ENCODE measurements at places on chromosomes 2 and 18.

DNA sequence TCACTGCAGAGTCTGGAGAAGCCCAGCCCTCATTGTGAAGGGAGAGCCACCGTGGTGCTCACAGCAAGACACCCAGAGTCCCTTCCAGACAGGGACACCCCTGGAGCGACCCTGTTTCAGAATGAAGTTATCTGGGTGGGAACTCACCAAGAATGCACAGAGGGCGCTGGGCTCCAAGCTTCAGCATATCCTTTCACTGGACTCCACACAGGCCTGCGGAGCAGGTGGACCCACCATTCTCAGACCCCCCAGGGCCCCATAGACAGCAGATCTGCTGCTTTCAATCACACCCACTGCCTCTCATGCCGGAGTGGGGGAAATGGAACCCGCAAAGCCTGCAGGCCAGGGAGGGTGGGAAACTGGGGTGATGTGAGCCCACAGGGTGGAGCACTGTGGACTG is 87.8 kb downstream of the RRM2 start:
- no peak overlapping the region for H3K27ac ChIP-seq

DNA sequence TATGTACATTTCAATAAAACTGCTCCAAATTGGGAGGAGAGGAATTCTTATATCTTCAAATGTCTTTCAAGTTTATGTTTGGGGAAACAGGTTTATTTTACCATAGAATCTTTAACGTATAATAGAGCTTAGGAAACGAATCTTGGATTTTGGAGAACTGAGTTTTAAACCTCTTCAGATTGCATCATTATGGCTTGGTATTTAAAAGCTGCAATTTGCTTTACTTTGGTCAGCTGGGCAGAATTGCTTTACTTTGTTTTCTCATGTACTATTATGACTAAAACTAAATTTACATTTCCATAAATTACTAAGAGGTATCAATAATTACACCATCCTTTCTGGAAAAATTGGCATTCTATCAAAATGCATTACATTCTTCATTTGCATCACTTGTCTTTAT is 54.6 kb downstream of the BAZ2B start:
- no peaks in the 10 kb centered on the region for H3K36me3 ChIP-seq
- no peaks in the 10 kb centered on the region for H3K4me1 ChIP-seq
- H3K27ac ChIP-seq, result no peak overlapping the region
- no peaks in the 10 kb centered on the region for H3K27me3 ChIP-seq
- no peak for DNase-seq

DNA sequence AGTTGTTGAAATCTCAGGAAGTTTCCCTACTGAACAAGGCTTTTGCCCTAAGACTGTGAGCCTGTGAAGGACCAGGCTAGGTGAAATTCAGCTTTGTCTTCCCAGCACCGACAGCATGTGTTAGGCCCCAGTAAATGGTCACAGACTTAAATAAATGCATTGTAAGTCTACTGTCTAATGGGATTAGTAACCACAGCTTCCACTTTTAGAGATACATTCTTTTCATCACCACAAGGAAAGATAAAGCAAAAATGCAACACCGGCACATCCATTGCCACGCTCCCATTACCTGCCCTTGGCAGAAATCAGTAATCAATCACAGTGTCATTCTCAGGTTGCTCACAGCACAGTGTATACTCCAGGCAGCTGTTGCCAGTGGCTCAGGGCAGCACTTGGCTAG is 59.3 kb downstream of the CRACDL start:
- no peak overlapping the region for H3K27ac ChIP-seq
- no peak overlapping the region for H3K4me3 ChIP-seq
- no peaks in the 10 kb centered on the region for H3K27me3 ChIP-seq
- no peak for DNase-seq
- H3K4me1 ChIP-seq, result no peaks in the 10 kb centered on the region
- H3K36me3 ChIP-seq, result no peaks in the 10 kb centered on the region

DNA sequence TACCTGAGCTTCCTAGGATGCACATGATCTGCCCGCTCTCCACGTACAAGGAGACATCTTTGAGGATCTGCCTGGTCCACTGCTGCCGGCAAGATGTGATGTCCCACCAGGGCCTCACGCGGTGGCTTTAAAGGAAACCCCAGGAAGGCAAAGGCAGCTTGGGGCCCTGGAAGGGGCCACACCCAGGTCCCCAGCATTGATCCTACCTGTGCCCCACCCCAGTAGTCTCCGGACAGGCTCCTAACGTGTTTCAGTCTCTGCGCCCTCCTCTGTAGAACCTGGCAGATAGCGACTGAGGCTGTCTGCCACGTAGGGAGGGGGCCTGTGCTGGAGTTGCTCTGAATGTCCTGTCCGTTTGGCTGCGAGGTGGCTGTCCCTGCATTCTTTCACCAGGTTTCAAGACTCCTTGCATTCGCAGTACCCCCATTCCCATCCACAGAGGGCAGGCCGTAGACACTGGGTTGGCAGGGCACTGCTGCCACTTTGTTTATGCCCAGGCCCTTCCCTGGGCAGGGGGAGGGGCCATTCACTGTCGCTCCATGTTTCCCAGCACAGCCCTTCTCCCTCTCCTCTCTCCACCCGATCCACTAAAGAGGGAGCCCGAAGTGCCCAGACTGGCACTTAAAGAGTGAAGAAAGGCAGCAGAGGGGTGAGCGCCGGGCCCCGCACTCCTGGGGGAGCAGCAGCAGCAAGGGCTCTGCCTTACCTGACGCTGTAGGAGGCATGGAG is 644 bp downstream of the ABCG5 start:
- no peaks in the 10 kb centered on the region for H3K36me3 ChIP-seq
- no peaks in the 10 kb centered on the region for H3K4me1 ChIP-seq
- peaks cover 8% of the 10 kb centered on the region for H3K27me3 ChIP-seq
- H3K27ac ChIP-seq, result no peak overlapping the region
- no peak overlapping the region for H3K4me3 ChIP-seq
- DNase-seq, result no peak

DNA sequence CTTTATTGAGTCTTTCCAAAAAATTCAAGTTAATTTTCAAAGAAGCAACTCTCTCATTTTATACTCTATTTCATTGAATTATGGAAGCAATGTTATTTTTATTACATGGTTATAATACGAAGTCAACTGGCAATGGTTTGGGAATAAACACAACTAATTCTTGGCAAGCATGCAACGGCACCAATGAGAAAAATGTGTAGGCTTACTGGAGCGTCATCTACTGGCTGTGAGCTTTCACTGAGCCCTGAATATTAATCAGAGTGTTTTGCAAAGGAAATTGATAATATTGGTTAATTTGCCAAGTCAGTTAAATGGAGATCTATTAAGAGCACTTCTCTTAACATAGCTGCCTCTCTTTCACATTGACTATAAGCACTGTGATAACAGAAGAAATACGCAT is 163.9 kb downstream of the IKZF2 start:
- no peak overlapping the region for H3K4me3 ChIP-seq
- no peaks in the 10 kb centered on the region for H3K27me3 ChIP-seq
- no peaks in the 10 kb centered on the region for H3K36me3 ChIP-seq

DNA sequence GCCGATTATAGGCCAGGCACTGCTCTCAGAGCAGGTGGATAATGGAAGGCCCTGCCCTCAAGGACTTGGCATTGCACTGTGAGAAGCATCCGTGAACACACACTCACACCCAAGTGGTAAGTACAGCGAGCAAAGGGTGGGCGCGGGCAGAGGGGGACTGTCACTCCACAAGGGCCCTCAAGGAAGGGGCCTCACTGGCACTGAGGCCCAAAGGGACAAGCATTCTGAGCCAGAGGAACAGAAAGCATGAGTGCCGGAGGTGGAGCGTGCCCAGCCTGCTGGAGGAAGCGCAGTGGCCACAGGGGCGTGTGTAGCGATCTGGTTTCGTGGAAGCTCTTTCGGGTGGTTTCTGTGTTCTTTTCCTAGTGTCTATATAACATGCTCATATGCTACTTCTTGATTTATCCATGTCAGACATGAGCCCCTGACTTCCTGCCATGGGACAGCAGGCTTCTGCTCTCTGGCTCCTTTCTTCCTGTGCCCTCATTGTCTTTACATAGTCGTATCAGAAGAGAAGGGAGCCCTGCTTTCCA is 132.7 kb upstream of the ASB18 start:
- H3K36me3 ChIP-seq, result no peaks in the 10 kb centered on the region
- no peak overlapping the region for H3K4me3 ChIP-seq
- H3K4me1 ChIP-seq, result no peaks in the 10 kb centered on the region
- H3K27ac ChIP-seq, result no peak overlapping the region
- DNase-seq, result no peak

- no peaks in the 10 kb centered on the region for H3K27me3 ChIP-seq
- DNase-seq, result no peak
- no peak overlapping the region for H3K27ac ChIP-seq
- H3K4me1 ChIP-seq, result no peaks in the 10 kb centered on the region
- H3K36me3 ChIP-seq, result no peaks in the 10 kb centered on the region
These were observed 166.2 kb downstream of the FTCDNL1 start for GRCh38 chr2:199684832-199685231.

GRCh38 chr2:49861821-49862220 is 707.5 kb upstream of the FSHR start:
- no peaks in the 10 kb centered on the region for H3K4me1 ChIP-seq
- no peaks in the 10 kb centered on the region for H3K27me3 ChIP-seq
- no peak overlapping the region for H3K4me3 ChIP-seq
- no peak for DNase-seq
- H3K36me3 ChIP-seq, result no peaks in the 10 kb centered on the region

DNA sequence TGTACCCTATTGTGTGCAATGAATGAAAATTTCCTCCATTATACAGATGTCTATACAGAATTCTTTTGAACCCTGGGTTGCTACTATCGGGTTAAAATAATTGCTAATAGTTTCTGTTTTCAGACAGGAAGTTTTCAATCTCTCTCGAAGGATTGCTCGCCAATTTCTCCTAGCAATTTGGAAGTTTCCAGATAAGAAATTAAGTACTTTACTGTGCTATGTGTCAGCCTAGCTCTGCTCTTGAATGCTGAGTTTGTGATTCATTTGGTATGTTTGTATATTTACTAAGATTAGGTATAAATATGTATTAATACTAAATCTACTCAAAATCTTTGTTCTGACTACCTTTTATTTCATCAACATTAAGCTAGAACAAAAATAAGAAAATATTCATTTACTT is 74.6 kb upstream of the ARL5A start:
- no peaks in the 10 kb centered on the region for H3K4me1 ChIP-seq
- H3K36me3 ChIP-seq, result no peaks in the 10 kb centered on the region
- H3K4me3 ChIP-seq, result no peak overlapping the region
- DNase-seq, result no peak
- no peak overlapping the region for H3K27ac ChIP-seq

- DNase-seq, result no peak
- no peaks in the 10 kb centered on the region for H3K36me3 ChIP-seq
- H3K27ac ChIP-seq, result no peak overlapping the region
- H3K4me1 ChIP-seq, result peaks cover 15% of the 10 kb centered on the region
These were observed 63.6 kb upstream of the ATL2 start for GRCh38 chr2:38440655-38441054.

DNA sequence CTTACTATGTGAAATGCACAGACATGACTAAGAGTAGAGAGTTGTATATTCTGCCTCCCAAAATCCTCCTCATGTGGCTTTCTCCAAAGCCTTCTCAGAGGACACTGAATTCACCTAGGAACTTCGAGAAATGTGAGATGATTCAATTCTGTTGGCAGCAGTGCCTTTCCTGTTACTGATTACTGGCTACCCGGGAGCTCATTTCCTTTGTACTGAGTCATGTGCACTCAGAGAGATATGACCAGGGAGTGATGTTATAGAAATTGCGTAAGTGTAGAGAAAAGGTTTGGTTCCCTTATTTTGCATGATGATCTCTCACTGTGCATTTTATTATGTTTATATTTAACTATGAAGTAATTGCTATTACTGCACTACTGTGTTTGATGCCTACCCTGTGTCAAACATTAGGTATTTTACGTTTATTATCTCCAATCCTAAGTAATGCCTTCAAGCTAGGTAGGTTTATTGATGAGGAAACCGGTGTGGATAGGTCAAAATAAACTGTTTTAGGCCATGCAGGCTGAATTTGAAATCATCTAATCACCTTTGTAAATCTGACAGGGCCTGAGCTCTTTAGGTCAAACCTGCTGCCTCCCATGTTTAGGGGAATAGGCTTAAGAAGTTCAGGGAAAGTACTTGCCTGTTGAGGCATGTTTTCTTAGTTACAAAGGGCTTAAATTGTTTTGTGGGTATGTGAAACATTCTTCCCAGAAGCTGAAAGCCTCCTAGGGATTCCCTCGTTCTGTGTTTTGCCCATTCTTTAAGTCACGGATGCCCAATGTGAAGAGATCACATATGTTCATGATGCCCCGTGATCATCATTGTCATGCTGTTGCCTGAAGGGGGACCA is 86.8 kb downstream of the FMNL2 start:
- no peak for DNase-seq
- no peaks in the 10 kb centered on the region for H3K27me3 ChIP-seq
- no peaks in the 10 kb centered on the region for H3K36me3 ChIP-seq
- peaks cover 8% of the 10 kb centered on the region for H3K4me1 ChIP-seq
- no peak overlapping the region for H3K4me3 ChIP-seq

GRCh38 chr2:76120176-76120575 is 409.5 kb upstream of the GCFC2 start:
- H3K4me1 ChIP-seq, result no peaks in the 10 kb centered on the region
- no peaks in the 10 kb centered on the region for H3K36me3 ChIP-seq
- no peak for DNase-seq
- H3K4me3 ChIP-seq, result no peak overlapping the region

All from tibial artery (tissue), 4 donors.